ENCODE measurements at places on chromosomes 11 and 22.
A peak's percentile ranks its signal among the peaks of the same experiment; 100 is the strongest.

GRCh38 chr11:33697997-33698396, 2.6 kb downstream of the C11orf91 start:
- no peak for DNase-seq

GRCh38 chr11:8363921-8364320, 100.2 kb upstream of the LMO1 start:
- no peak for DNase-seq

- no peak for DNase-seq
Measured at GRCh38 chr11:133922078-133922870, 34.5 kb downstream of the IGSF9B start.

DNA sequence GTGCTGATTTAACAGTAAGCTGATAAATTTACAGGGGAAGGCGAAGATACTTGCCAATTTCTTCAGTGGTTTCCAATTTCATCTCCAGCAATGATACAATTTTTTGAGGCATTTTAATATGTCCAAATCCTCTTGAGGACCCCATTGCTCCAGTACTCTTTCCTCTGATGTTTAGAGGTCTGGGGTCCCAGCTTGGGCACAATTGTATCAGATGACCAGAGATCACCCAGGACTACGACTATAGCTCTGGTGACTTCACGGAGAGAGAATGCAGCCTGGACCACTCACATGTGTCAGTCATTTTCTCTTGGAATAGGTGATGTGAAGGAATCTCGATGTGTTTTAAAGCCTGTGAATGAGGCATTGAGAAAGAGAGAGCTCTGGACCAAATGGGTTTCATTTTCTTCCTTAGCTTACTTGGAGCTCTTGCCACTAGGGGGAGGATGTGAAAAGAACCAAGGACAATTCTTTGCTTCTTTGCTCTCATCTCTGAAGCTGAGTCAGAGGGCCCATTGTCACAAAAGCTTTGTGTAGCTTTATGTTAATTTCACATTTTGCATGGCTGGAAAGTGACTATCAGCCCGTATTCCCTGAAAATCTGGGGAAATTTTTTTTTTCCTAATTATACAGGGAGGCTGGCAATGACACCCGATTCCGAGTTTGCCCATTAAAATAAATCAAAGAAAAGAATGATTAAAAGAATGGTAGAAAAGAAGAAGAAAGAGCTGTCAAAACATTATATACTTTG, 6.7 kb upstream of the CCDC90B start:
- DNase-seq: no peak

DNA sequence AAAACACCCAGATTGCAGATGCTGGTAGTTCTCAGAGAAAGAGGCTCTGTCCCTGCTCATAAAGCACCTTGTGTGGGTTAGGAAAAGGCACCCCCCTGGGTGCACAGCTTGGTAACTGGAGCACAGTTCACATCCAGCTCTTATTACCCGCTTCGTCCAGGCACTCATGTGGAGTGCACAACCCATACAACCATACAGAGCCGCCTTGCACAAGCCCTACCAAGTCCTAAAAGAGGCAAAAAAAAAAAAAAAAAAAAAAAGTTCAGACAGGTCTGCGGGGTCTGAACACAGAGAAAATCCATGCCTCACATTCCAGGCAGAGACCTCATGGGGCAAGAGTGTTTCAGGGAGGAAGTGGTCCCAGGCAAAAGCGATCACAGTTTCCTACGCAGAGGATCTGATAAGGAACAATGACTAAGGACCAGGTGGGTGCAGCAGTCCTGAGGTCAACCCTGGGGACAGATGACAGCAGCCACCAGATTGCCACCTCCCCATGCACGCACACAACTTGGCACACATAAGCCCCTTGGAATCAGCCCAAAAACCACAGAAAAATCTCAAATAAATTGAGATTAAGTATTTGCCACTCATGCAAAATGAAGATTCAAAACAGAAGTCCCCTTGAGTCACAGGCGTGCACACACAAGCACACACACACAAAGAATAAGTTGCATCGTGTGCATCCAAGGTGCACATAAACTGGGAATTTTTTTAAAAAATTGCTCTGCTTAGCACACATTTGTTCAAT, 12.3 kb downstream of the MB start:
- peak; percentile 13 for DNase-seq

GRCh38 chr22:29737251-29738117, 17.7 kb downstream of the CABP7 start:
- DNase-seq: no peak

All from stimulated activated CD4-positive, alpha-beta T cell treated with anti-CD3 and anti-CD28 coated beads, Interleukin-1b, Interleukin-23, amount 100 ng/mL, for 48 hours (primary cell).